ENCODE measurements at places on chromosomes 7 and 10.

DNA sequence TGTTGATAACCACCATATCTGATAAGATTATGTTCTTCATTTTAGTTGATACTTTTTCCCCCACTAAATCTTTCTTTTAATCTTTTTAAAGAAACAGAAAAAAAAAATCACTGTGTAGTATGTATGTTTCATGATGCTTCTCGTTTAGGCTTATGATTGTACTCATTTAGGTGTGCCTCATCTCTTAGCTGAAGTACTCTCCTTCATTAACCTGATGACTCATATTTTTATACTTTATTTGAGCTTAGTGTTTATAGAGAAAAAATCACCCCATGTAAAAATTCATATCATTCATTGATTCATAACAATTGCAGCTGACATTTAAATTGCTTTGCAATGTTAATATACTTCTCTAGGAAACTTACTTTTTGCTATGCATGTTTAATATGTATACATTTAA is 158.9 kb downstream of the MLLT10 start:
- no peak for DNase-seq

DNA sequence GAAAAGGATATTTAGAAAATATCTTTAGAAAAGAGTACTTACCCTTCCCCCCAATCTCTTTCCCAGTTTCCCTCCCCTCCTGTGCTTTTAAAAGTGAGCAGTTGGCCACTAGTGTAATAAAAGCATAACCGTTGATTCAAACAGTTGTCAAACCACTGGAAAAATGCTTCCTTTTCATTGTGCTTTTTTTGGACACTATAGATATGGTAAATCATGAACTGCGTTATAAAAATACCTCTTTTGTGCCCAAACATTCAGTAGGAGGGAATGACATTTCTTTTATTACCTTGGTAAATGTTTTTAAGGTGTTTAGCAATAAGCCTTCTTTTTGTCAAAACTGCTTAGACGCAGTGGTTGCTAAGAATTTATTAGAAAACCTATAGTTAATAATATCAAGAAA is 232.4 kb downstream of the SLC25A13 start:
- DNase-seq: no peak

GRCh38 chr7:101436221-101436735 is 73.6 kb downstream of the COL26A1 start:
- no peak for DNase-seq

GRCh38 chr10:69583106-69583505 is 9.9 kb upstream of the NEUROG3 start:
- no peak for DNase-seq

DNA sequence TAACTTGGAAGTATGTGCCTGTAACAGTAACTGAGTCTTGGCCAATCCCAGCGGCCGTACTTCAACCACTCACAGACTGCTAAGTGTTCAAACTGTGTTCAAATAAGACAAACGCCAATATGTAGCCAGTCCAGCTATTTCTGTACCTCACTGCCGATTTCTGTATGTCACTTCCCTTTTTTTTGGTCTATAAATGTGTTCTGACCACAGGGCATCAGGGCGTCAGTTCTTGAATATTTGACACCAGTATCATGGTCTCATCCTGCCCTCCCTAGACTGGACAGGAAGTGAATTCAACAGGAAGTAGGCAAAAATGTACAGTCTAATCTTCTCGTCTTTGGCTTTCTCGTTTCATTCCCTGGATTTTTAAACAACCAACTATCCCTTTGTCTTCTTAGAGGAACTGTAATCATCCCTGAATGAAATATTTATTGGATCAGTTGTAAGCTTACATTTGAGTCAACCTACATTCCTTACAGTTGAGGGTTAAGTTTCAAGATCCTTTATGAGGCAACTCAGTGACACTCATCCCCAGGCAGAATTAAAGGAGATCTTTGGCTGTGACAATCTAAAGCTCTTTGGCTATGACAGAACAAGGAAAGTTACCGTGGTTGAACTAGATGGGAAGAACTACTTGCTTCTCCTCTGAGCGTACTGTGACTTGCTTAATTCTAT is 232.7 kb downstream of the NSUN6 start:
- DNase-seq: no peak

DNA sequence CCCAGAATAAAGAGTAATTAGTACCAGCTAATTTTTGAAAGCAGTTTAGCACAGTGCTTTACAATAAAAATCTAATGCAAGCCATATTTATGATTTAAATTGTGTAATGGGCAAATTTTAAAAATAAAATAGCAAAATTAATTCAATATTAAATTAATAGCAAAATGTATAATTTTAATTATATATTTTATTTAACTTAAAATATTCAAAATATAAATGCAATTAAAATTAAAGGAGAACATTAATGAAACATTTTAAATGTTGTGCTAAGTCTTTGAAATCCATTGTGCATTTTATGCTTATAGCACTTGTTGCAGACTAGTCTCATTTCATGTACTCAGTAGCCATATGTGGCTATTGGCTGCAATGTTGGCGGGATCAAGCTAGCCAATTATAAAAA is 367.6 kb downstream of the SUGCT start:
- DNase-seq: no peak

- DNase-seq: no peak
Measured at GRCh38 chr10:22231260-22231659, 13.4 kb upstream of the EBLN1 start.

GRCh38 chr10:75660823-75661222 is 229.4 kb downstream of the LRMDA start:
- no peak for DNase-seq

DNA sequence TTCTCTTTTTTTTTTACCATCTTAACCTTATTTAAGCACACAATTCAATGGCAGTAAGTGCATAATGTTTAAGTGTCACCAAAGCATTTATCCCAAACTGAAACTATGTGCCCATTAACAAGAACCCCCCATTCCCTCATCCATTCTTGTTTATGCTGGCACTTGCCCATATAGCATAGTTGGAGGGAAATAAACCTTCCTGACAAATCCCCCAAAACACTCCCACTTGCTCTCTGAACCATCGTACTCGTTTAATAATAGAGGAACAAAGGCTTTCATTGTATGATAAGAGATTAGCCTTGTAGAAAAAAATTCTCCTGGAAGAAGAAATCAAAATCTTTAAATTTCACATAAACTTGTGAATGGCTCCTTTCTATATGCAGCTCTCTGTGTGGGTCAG is 26.4 kb upstream of the KCNMA1 start:
- no peak for DNase-seq

DNA sequence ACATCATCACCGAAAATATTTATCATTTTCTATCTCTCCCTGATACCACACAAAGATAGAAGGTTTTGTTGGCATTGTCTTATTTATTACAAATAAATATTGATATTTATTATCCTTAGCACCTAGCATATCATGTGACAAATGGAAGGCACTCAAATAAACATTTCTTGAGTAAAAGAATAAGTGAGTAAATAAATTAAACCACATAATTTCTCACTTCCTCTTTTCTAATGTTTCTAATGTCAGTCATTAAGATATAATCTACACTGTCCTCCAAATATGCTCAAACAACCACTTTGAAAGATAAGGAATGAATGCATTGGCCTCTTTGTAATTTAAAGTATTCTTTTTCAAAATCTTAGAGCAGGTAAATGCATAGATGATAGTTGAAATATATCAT is 1027.8 kb upstream of the LRRTM3 start:
- DNase-seq: no peak

DNA sequence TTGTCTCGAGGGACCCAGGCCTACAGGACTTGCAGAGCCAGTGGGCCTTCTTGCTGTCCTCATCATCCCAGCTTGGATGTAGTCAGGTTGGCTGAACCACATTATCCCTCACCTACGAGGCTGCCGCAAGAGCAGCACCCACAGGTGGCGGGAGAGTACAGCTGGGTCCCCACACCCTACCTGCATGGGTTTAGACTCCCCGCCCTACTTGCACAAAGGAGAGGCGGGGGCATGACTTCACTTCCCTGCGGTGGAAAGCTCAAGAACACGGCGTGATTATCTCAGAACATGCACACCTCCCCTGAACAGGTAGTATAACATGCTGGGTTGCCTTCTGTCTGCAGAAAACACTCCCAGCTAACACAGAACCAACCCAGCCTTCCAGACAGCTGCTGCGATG is 57.5 kb downstream of the CTBP2 start:
- no peak for DNase-seq

DNA sequence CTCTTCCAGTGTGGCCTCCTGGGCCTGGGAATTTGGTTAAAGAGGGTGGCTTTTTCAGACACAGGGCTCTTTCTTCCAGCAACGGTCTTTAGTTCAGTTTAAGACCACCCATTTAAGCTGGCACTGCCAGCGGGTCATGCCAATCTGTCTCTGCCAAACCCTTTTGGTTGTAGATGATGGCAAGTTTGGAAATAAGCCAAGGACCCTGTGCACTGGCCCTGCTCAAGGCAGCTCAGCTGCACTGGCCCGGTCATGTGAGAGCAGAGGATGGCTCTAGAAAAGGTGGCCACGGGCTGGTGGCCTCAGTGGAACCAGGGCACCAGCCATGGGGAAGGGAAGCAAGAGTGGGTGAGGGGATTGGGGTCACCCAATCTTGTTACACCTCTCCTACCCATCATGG is 294.1 kb downstream of the GLRX3 start:
- no peak for DNase-seq

- DNase-seq: no peak
Measured at GRCh38 chr10:115856580-115856979, 416.4 kb downstream of the GFRA1 start.

DNA sequence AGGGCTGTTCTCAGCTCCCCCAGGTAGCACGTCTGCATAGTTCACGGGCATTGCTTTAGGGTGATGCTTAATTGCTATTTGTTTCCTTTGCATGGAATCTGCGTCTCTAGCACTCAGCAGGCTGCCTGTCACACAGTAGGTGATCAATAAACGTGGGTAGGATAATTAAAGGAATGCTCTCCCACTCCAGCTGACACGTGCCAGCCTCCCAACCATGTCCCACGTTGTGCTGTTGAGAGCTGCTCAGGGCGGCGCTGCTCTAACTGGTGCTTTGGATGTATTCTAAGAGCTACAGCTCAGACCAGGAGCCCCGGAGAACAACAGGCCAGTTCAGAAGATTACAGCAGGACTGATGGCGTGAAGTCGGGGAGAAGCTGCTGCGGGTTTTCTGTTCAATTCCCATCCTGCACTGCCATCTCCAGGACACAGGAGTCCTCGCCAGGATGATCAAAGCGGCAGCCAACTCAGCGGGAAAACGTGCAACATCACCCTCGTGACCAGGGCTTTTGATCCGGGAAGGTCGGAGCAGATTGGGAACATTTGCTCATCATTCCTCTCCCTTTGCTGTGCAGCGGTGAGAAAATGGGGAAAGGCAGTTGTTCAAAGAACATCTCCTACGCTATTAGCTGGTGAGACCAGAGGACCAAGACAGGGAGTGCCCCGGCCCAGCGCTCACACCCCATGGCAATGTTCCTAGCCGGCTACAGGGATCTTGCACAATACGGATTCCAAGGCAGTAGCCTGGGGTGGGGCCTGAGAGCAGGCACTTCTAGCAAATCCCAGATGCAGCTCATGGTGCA is 50.5 kb upstream of the FOXK1 start:
- no peak for DNase-seq

DNA sequence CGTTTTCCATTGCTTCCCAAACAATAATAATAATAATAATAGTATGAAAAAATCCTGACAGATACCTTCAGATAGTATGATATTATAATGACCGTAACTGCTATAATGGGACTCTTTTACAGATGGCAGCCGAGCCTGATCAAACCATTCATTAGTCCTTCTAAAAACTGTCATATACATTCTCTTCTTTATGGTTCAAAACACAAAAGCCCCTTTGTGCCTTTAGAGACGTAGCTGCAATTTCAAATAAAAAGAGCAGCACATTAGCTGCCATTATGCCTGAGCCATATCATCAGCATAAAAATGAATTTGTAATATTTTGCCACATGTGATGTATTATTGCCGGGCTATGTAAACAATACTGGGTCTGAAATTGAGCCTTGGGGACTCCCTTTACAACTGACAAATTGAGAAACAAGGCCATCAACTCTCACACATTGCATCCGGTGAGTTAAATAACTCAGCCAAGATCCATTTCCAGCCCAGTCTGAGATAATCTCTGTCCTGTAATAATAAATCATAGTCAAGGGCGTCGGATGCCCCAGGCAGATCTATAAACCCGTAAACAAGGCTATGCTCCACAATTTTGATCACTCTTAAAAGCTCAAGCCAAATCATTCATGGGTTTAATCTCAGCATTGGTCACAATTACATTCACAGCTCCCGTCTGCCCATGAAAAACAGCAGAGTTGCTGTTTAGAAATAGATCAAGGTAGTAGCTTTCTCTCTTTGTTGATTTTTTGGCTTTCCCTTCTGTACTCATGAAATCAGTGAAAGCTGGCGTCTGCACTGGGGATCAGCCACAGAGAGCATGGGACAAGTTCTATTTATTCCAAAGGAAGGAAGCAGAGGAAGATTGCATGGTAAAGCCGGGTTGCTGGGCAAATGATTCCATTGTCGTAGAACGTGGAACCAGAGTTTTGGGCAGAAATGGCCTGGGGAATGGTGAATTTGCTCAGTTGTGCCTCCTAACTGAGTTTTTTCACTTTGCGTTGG is 150.1 kb upstream of the BMPER start:
- no peak for DNase-seq

GRCh38 chr10:28278842-28279241 is 24.0 kb downstream of the MPP7 start:
- DNase-seq: no peak

- DNase-seq: no peak
Measured at GRCh38 chr7:92653136-92653535, 62.9 kb upstream of the FAM133B start.

DNA sequence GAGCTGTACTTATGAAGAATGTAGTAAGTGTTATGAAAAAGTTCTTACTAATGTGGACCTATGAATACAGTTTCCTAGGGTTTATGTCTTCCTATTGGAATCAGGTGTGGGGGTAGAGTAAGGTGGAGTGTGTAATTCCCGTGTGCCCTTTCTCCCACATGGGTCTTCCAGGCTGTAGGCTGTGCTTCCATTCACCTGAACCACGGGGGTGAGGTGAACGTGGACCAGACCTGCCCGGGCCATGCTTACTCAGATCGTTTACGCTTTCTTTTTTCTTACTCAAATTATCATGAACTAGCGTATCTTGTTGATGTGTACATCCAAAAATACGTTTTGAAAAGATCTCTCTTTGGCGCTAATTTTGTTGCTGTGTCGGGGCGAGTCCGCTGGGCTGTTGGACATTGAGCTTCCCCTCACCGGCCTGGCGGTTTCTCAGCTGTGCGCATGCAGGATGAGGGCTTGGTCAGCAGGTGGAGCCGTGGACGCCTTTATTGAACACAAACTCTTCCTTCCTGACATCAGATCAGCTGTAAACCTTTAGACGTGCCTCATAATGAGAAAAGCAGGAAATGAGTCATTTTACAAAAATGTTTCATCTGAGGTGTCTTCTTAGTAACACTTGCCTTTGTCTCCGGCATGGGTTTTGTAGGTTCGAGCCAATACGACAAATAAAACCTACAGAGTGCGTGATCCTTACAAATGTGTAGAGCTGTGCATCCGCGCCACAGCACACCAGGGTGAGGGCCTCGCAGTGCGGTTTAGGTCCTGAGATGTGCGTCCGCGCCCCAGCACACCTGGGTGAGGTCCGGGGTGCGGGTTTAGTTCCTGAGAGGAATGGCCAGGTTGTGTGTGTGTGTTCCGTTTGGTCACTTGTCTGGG is 53.8 kb downstream of the WDR37 start:
- peak; percentile 69 for DNase-seq
